Left renal cortex interstitium (tissue), 4 donors: ENCODE measurements at places on chromosomes 11 and 22. TPM values are rescaled to one million over a fixed set of nuclear protein-coding genes. Genes with fewer than 3 reads are reported as not detected.

DNA sequence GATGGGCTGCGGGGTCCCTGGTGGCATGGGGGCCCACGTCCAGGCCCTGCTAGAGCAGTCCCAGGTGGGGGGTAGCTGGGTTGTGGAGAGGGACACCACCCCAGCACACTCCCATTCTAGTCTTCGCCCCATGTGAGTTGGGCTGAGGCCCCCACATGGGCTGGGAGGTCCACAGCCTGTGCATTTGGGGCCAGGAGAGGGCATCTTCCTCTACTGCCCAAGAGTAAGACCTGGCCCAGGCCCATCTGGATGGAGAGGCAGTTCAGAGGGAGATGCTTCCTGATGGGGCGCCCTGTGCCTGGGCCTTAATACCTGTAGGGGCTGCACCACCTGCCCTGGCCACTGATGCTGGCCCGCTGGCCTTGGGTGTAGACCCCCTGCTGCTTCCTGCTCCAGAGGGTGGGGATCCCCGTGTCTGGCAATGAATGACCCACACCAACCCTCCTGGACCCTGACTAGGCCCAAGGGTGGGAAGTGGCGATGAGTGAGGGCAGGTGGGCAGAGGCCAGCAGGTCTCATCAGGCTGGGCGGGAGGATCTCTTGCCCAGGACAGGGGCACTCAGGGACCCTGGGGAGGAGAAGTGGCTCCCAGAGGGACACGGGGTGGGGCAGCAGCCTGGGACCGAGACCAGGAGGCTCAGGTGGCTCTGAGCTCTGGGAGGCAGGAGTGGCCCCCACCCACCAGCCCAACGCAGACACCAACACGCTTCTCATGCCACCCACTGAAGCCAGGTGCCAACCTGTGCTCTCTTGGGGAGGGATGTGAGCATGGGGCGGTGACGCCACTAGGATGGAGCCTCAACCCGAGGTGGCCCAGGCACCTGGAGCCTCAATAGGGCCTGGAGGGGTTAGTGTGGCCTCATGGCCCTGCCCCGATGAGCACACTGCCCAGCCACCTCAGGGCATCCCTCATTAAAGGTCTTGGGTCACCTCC is 17.4 kb upstream of the GNB1L start:
- DNase-seq = no peak

DNA sequence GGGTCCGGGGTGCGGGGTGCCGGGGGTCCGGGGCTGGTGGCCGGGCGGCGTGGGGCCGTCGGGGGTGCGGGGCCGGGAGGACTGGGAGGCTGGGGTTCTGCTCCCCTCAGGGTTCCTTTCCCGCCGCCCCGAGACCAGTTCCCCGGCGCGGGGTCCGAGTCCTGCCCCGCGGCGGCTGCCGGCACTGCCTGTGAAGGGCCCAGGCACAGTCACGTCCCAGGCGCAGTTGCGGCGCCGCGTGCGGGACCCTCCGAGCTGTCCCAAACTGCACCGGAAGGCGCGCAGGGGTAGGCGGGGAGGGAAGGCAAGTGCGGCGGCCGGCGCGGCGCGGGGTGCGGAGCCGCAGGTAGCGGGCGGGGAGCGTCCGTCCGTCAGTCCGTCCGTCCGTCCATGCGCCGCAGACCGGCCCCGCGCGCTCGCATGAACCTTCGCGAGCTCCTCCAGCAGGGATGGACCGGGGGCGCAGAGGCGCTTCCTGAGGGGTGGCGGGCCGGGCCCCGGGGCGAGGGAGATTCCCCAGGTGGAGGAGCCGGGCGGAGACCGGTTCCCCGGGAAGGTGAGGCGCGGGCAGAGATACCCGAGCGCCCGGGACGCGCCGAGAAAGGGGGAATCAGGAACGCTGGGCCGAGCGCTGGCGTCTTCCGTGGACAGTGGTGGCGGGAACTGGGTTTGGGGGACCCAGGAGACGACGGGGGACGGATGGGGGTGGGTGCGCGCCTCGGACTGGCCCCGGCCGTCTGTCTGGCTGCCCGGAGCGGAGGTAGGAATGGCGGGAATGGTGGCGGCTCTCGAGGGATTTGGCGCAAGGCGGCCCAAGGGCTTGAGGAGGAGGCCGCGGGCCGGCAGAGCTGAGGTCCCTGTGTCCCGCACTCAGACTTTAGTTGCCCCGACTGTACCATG is 3.1 kb upstream of the ADORA2A start:
- no peak for DNase-seq

- no peak for DNase-seq
These were observed 27.5 kb downstream of the OSBPL5 start for GRCh38 chr11:3137486-3138177.

DNA sequence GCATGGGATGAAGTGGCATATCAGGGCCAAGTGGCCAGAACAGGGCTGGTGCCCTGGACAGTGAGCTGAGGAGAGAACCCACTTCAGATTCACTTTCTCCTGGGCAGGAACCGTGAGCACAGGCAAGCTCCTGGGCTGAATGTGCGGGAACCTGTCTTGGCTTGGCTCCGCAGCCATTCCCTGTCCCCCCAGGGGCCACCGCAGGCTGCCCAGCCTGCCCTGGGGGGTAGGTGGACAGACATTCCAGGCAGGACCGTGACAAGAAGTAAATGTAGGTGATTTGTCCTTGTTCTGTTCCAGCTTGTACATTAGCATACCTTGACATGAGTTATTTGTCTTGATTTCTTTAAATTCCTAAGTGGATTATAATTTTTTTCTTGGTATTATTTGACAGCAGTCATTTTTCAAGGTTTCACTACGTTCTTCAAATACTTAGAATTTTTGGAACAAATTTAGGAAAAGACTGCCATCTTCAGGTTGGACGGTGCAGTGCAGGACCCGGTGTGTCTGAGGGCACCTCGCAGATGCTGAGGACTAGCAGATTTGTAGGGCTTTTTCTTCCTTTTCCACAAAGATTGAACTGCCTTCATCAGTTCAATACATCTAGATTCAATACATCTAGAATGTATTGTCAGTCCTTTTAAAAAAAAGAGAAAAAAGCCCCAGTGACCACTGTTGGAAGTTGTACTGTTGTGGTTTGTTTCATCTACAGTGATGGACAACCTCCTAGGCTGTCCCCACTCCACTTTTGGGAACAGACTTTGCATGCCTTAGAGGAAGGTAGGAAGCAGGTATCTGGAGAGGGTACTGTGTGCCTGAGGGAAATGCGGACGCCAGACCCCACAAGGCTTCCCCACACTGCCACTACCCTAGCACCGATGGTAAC is 115.1 kb upstream of the RASSF10 start:
- no peak for DNase-seq

DNA sequence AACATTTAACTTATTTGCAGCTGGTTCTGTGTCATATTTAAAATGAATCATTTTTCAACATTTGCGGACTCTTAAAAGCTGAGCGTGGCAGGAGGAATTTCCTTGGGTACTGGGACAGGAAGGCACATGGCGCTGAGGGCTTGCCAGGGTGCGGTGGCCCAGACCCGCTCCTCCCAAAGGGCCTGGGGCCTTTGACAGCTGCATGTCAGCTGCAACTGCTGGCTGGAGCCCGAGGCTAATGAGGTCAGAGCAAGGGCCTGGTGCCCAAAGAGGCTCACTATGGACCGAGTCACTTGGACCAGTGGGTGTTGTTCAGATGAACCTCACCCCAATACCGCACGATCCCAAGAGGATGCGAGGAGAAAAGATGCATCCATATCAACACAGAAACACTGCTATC is 326.9 kb downstream of the CTTN start:
- DNase-seq = no peak

DNA sequence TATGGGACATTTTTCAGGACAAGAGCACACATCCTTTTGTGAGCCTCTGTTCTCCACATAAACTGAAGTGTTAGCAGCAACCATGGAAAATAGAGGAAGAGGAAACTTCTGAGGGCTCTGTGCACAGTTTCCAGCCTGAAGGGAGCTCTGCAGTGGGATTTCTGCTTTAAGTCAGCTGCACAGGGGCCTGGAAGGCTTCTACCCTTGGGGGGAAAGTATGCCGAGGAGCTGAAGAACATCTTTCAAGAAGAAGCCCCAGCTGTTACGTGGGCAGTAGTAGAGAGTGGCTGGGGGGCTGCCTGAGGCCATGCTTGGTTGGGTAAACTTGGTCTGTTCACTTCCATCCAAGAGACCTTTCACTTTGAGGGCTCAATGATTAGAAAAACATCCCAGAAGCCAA is 82.7 kb upstream of the EED start:
- DNase-seq = no peak

GRCh38 chr22:47393191-47393590 is 630.7 kb downstream of the TBC1D22A start:
- DNase-seq = no peak

GRCh38 chr22:38742176-38742942 is 13.4 kb downstream of the SUN2 start:
- no peak for DNase-seq

DNA sequence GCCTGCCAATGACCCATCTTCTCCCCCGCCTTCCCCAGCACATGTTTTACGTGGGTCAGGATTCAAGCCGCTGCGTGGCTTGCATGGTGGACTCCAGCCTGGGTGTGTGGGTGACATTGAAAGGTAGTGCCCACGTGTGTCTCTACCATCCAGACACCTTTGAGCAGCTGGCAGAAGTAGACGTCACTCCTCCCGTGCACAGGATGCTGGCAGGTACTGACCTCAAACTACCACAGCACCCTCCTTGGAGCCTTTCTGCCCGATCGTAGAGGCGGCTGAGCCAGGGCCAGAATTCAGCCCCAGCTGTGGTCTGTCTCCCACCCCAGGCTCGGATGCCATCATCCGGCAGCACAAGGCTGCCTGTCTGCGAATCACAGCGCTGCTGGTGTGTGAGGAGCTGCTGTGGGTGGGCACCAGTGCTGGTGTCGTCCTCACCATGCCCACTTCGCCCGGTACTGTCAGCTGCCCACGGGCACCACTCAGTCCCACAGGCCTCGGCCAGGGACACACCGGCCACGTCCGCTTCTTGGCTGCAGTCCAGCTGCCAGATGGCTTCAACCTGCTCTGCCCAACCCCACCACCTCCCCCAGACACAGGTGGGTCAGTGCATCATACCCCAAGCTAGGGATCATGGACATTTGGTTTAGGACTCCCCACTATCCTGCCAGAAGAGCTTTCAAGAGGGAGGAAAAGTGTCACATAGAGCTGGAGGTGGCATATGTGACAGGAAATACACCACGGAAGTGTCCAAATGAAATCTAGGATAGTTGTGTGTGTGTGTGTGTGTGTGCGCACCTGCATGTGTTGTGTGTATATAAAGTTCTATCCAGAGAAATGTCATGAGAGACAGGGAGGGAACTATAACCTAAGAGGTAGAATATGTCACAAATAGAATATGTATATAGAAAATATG is 10.6 kb upstream of the RELT start:
- no peak for DNase-seq

DNA sequence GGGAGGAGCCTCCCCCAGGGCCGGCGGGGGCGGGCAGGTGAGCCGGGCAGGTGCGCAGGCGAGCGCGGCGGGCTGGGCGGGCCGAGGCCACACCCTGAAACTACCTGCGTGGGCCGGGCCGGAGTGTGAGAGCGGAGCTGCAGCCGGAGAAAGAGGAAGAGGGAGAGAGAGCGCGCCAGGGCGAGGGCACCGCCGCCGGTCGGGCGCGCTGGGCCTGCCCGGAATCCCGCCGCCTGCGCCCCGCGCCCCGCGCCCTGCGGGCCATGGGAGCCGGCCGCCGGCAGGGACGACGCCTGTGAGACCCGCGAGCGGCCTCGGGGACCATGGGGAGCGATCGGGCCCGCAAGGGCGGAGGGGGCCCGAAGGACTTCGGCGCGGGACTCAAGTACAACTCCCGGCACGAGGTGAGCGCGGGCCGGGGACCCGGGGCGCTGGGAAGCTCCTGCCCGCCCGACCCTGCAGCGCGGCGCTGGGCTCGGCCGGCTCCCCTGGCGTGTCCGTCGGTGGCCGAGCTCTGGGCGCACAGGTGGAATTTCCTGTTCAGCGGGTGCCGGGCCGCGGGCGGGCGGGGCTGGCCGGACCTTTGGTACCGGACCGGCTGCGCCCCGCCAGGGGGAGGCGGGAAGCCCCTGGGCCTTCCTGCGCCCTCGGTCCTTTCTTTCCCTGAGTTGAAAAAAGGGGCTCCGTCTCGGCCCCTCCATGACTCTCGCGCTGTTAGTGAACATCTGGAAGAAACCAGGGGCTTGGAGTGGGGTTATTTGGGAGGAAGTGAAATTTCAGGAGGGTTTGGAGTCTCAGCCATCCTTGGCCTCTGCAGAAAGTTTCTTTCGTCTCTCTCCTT is at the start of gene ST14:
Gene ST14, plus strand, starts transcription at position 126 of the 841 bp plus-strand sequence. Its CDS starts 198 bp downstream, at position 324.
- DNase-seq = no peak

GRCh38 chr11:61315260-61315659 is 17.6 kb downstream of the DDB1 start:
- no peak for DNase-seq

DNA sequence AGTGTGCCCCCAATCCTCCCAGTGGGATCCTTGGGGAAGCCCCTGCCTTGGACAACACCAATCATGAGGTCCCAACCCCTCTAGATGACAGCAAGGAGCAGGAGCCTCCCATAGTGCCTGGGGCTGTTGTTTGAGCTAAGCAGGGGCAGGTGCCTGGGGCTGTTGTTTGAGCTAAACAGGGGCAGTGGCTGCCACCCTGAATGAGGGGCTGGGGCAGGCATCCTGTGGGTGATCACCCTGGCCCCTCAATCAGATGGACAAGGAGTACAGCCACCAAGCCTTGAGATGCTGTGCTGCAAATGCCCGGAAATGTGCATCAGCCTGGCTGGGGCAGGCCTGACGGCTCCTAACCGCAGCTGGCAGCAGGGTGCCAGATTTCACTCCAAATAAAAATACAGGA is 66.7 kb downstream of the MYEOV start:
- no peak for DNase-seq

DNA sequence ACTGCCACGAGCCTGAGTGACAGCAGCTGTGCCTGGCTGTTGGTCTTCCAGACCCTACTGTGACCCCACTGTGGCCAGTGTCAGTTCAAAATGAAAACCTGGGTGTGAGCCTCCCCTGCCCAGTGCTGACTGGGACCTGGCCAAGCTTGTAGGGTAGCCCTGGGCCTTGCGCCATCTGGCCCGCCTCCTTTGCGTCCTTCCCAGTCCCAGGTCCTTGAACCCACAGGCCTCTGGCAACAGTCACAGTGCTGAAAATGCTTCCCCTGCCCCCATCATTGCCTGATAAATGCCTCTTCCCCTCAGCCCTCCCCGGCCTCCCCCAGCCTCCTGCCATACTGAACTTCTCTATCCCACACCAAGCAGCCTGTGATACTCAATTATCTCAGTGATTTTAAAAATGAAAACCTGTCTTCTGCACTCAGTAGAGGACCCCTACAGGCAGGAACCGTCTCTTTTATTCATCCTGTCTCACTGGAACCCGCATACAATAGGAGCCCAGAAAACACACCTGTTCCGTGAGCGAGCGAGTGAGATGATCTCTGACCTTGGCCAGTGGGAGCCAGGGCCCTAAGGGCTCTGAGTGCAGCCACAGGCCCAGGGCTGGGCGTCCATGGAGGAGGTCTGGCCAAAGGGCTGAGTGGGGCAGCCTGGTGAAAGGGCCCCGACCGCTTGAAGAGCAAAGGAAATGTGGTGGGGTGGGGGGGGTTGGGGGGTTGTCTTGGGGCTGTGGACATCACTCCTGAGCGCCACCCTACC is 49.7 kb upstream of the TTLL12 start:
- DNase-seq = no peak

Gene C22orf42
- not detected for polyA plus RNA-seq

Gene LDHAL6A
- polyA plus RNA-seq = 1.1 TPM

Gene MPPED2
- polyA plus RNA-seq = 18.5 TPM

Gene IGF2
- 895 TPM for polyA plus RNA-seq

Gene SSTR3
- polyA plus RNA-seq = 0.89 TPM

Gene SCGB1A1
- not detected for polyA plus RNA-seq

Gene MS4A15
- not detected for polyA plus RNA-seq

Gene OR8G5
- not detected for polyA plus RNA-seq

Gene SLC22A25
- polyA plus RNA-seq = 0.44 TPM

Gene VPREB1
- 0.48 TPM for polyA plus RNA-seq

Gene CDC45
- polyA plus RNA-seq = 19.4 TPM

Gene NPAS4
- 0.54 TPM for polyA plus RNA-seq
